Erythroblast (primary cell): ENCODE measurements at places on chromosomes 7 and 10.

DNA sequence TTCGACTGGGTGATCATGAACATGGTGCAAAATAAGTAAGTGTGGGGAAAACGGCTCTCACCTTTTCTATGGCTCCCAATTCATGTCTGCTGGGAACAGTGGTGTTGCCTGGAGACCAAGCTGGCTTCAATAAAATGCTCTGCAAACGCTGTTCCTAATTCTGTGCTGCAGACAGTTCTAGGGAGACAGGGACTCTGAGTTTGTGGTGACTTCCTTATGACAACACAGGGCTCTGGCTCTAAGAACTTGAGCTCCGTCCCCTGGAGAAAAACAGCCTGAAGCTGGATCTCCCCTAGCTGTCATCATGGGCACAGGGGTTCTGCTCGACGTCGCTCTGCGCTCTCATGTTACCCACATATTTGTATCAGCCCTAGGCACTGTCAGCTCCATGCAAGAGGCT is 61.0 kb upstream of the INSYN2A start:
- DNase-seq: no peak

- DNase-seq: no peak
Observed at GRCh38 chr7:24943096-24943948, 36.7 kb downstream of the OSBPL3 start.

GRCh38 chr7:55339033-55340000 is 25.8 kb upstream of the LANCL2 start:
- DNase-seq: no peak

GRCh38 chr7:50262446-50262845 is 42.1 kb upstream of the IKZF1 start:
- DNase-seq: no peak

GRCh38 chr7:84245835-84246234 is 51.2 kb upstream of the SEMA3A start:
- DNase-seq: no peak

- DNase-seq: no peak
Observed at GRCh38 chr7:151560243-151560642, 40.5 kb upstream of the RHEB start.

- DNase-seq: no peak
Observed at GRCh38 chr10:22624287-22624738, 90.1 kb downstream of the PIP4K2A start.

- no peak for DNase-seq
Observed at GRCh38 chr7:150971242-150972022, 6.7 kb downstream of the KCNH2 start.

GRCh38 chr10:31242902-31243301 is 76.1 kb upstream of the ZEB1 start:
- peak; percentile 2 for DNase-seq

- no peak for DNase-seq
Observed at GRCh38 chr10:120950051-120950561, 98.9 kb downstream of the WDR11 start.

GRCh38 chr7:131002600-131002999 is 268.6 kb upstream of the KLF14 start:
- DNase-seq: no peak

GRCh38 chr7:114644455-114644854 is 229.8 kb downstream of the FOXP2 start:
- DNase-seq: no peak

GRCh38 chr10:4545062-4545461 is 280.9 kb upstream of the AKR1E2 start:
- DNase-seq: no peak

GRCh38 chr10:132745511-132745910 is 40.4 kb downstream of the NKX6-2 start:
- no peak for DNase-seq

- no peak for DNase-seq
Observed at GRCh38 chr10:71435571-71436267, 39.0 kb downstream of the CDH23 start.

DNA sequence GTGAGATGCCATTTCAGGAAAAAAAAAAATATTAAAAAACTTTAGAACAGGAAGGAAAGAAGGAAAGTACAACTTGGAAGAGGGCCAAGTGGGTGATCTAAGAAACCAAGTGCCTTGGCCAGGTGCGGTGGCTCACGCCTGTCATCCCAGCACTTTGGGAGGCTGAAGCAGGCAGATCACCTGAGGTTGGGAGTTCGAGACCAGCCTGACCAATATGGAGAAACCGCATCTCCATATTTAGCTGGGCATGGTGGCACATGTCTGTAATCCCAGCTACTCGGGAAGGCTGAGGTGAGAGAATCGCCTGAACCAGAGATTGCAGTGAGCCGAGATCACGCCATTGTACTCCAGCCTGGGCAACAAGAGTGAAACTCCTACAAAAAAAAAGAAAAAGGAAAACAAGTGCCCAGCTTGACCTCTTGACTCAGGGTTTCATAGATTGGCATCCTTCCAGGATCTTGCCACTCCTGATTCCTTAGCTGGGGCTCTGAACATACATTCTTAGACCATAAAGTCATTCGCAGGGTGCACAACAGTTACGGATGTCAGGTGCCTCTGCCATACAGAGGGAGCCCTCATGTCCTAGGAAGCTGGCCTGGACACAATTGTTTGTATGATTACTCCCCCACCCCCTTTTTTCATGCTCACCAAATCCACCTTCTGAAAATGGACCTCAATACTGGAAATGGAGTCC is 2.1 kb upstream of the GUSB start:
- DNase-seq: no peak

GRCh38 chr10:60611291-60611747 is 167.0 kb upstream of the CDK1 start:
- no peak for DNase-seq

- no peak for DNase-seq
Observed at GRCh38 chr10:115063701-115064658, 29.2 kb upstream of the ATRNL1 start.

GRCh38 chr10:100790761-100791208 is 45.4 kb downstream of the PAX2 start:
- DNase-seq: no peak

GRCh38 chr7:116030651-116031276 is at the start of gene TFEC:
Gene TFEC, minus strand, starts transcription at chr7:116030763. Its CDS starts 46,322 bp downstream, at chr7:115984441.
- no peak for DNase-seq

- DNase-seq: no peak
Observed at GRCh38 chr7:109354000-109354399, 784.3 kb downstream of the DNAJB9 start.

DNA sequence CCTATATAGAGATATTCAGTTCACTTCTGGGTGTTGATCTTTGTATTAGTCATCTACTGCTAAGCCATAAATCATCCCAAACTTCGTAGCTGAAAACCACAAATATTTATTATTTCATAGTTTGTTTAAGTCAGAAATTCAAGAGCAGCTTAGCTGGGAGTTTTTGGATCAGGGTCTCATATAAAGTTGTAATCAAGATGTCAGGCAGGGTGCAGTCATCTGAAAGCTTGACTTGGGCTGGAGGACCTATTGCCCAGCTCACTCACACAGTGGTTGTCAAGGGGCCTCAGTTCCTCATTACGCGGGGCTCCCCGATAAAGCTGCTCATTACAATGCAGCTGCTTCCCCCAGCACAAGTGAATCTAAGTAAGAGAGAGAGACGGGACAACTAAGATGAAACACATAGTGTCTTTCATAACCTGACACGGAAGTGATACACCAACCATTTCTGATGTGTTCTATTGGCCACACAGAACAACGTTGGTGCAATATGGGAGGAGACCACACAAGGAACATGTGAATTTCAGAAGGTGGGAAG is 15.7 kb downstream of the PPP1R3C start:
- no peak for DNase-seq

DNA sequence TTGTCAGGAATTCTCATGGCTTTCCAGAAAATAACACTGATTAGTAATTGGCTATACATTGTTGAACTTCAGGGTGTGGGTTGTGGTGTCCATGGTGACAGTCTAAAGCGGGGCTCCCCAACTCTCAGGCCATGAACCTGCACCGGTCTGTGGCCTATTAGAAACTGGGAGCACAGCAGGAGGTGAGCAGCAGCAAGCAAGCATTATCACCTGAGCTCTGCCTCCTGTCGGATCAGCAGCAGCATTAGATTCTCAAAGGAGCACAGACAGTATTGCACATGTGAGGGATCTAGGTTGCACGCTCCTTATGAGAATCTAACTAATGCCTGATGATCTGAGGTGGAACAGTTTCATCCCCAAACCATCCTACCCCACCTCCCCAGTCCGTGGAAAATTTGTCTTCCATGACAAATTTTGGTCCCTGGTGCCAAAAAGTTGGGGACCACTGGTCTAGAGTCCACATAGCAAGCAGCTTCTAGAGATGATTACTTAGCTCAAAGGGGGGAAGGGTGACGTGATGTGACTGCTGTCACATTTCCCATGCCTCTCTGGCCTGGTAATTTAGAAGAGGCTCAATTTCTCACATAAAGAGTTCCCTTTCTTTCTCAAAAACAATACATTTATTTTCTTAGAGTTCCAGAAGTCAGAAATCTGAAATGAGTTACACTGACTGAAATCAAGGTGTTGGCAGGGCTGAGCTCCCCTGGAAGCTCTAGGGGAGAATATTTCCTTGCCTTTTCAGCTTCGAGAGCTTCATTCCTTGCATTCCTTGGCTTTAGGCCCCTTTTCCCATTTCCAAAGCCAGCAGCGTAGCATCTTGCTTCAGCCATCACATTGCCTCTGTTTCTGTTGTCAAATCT is 17.6 kb upstream of the FAM221A start:
- DNase-seq: no peak

DNA sequence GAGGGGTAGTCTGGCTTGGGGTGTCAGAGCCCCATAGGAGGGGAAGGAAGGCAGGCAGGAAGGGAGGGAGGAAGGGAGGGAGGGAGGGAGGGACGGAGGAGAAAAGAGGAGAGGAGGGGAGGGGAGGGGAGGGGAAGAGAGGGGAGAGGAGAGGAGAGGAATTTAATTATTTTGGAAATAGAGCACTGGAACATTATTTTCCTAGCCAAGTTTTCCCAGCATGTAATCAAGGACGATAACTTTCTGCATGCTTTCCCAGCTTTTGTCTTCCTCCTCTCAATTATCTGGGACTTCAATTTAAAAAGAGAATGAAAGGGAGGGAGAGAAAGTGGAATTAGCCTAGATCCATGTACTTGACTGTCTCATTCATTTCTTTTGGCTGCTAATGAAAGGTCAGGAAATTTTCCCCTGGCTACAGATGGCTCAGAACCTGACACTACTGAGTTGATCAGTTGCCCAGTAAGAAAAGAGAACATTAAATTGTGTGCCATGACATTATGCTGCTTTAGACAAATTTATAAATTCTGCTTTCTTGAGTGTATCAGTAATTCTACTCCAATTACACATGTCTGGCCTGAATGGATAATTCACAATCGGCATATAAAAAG is 148.8 kb downstream of the LRRC4 start:
- DNase-seq: no peak

GRCh38 chr7:17019106-17019505 is 137.3 kb upstream of the AGR3 start:
- DNase-seq: no peak

- no peak for DNase-seq
Observed at GRCh38 chr7:94943134-94943533, 35.7 kb downstream of the PPP1R9A start.

DNA sequence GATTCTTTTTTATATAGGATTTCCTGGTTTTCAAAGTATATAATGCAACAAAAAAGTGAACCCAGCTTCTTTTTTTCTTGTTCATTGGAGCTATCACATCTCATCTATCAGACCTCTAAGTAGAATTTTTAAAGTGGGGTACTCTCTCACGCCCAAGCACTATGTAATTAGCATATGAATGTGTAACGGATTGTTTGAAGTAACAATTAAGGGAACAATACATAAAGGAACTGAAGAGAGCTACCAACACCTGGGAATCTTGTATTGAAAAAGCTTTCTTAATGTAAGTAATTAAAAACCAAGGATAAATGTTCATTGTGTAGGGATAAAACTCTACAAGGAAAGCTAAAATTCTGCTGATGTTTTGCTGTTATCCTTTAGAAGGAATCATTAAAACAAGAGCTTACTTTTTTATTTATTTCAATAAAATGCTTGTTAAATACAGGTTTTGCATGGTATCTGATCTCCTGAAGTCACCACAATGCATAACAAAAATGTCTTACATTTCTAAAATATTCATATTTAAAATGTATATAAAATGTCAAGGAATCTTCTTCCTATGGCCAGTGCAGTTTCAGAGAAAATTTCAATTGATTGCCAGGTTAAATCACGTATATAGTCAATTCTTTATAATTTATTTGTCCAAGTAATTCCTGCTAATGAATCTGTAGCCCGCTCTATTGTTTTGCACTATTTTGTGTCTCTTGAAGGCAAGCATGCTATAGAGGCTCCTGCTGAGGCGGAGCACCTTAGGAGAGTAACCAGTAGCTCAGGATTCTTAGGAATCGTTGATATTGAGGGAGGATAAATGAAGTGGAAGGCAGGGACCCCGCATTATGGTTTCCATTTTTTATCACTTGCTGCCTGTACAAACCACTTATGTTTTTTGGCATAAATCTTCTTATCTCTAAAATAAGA is 51.6 kb downstream of the PTPRZ1 start:
- no peak for DNase-seq

GRCh38 chr10:105266966-105267539 is 626.0 kb downstream of the SORCS3 start:
- DNase-seq: no peak
